ENCODE measurements at places on chromosomes 4 and X.

DNA sequence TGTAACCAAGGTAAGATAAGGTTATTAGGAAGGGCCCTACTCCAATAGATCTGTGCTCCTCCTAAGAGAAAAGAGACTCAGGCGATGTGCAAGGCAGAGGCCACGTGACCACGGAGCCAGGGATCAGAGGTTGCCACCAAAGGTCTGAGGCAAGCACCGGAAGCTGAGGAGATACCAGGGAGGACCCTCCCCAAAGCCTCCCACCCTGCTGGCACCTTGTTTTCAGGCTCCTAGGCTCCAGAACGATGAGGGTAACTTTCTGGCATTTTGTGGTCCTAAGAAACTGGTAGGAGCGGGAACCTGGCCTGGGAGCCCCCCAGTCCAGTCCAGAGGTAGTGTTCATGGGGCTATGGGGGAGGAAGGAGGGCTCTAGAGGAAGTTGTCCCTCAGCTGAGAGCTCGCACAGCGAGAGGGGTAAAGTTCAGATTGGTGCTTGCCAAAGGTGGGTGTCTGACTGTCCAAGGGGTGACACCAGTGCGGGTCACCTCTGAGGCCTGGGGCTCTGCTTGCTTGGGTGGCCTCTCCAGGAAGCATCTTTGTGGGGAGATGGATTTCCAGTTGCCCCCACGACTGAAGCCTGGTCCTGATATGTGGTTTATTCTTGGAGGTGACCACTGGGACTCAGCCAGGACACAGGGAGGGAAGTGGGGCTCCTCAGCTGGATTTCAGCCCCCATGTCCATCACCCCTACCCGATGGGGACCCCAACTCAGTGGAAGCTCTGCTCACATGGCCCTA is 7.5 kb upstream of the LETM1 start:
- no peak for DNase-seq

GRCh38 chr4:156495836-156496235 is 475.8 kb downstream of the PDGFC start:
- no peak for DNase-seq

DNA sequence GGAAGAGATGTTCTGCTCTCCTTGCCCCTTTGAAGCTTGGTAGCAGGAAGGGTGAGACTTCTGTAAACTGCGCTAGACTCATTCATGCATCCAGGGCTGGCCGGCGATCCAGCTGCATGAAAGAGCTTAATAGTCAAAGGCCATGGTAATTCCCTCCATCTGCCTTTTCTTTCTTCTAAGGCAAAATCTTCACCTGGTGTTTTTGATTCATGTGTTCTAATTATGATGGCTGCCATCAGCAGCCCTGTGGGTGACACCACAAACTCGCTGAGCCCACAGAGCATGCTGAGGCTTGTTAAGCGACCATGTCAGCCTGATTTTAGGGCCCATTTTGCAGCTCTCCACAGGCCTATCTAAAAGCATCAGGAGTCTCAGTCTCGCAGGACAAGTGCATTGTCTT is 450.1 kb upstream of the TENM3 start:
- DNase-seq, result no peak

GRCh38 chr4:24104158-24104565 is 214.3 kb upstream of the PPARGC1A start:
- DNase-seq, result no peak

DNA sequence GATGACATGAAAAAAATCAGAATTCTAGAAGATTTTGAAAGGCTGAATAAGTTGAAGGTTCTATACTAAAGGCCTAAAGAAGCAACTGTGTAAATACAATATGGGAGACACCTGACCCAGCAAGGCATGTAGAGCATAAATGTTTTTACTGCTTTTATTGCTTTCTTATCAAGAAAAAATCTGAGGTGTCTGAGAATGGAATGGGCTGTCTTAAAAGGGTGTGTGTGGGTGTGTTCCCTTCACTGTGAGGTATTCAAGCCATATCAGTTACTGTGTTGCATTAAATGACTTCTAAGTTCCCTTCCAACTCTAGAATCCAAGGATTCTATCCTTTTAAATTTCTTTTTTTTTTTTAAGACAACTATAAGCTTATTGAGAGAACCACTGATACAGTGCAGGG is 15.7 kb downstream of the ATP8A1 start:
- DNase-seq, result no peak

DNA sequence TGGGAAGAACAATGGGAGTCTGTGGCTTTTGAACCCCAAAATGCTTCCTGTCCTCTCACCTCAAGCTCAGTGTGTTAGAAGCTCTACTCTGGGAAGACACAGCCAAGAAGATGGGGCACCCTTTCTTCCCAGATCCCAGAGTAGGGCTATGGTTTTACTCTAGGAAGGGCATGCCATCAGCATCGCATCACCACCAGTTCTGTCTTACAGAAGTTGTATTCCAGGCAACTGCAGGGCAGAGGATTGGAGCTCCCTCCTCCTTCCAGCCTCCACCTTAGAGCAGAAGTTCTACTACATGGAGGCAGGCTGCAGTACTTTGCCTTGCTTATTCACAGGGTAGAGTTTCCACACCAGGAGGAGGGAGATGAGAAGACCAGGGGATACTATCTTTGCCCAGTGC is 18.1 kb upstream of the ZFX start:
- DNase-seq, result no peak

GRCh38 chrX:22882543-22882942 is 117.2 kb upstream of the DDX53 start:
- DNase-seq, result no peak

DNA sequence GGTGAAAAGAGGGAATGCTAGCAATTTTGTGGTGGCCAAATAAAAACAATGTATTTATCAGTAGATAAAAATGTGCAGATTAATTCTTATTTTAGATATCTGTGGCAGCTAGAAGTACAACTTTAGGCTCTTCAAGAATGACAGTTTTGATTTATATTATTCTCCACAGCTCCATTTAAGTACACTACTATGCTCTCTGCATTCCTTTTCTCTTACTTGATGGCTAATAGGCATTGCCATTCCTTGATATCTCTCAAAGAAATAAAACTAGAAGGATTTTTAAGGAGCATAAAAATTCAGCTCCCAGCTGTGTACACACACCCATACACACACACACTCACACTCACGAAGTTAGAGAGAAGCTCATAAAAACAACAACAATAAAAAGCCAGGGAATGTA is 59.4 kb upstream of the H2AZ1 start:
- DNase-seq, result no peak

GRCh38 chr4:179597301-179597700 is 2155.1 kb upstream of the AGA start:
- no peak for DNase-seq

DNA sequence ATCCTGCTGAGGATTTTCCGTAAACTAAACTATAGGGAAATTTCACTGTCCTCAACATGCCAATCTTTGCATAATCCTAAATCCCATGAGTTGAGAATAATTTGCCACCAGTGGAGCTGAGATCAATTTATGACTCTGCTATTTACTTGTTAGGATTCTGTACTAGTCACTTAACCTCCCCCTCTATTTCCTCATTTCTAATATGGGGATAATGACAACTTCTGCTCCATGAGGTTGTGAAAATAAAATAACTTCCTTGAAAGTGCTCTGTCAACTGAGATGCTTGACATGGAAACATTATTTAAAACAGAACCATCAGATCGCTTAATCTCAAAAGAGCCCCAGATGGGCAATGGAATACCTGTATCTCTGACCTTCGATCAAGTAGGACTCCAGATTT is 2.6 kb upstream of the FGF16 start:
- DNase-seq, result no peak

GRCh38 chrX:45803383-45803921 is 602.8 kb upstream of the DIPK2B start:
- DNase-seq, result no peak

- no peak for DNase-seq
Measured at GRCh38 chrX:67207912-67208311, 335.9 kb upstream of the AR start.

DNA sequence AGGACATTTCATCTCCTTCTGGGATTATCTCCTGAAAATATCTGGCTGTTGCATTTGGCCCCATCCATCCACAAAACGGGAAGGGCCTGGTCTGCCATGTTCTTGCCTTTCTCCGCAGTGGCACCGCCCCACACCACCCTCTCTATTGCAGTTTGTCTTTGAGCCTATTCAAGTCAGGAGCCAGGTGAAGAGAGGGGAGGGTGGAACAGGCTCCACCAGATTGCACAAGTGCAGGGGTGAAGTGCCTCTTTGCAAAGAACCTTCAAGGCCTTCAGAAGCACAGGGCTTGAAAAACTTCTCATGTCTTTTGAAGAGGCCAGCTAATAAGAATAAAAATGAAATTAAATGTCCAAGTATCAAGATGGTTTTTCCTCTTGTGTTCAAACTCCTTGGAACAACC is 28.7 kb downstream of the RS1 start:
- no peak for DNase-seq

- DNase-seq, result no peak
Measured at GRCh38 chr4:109952612-109953011, 39.9 kb downstream of the EGF start.

DNA sequence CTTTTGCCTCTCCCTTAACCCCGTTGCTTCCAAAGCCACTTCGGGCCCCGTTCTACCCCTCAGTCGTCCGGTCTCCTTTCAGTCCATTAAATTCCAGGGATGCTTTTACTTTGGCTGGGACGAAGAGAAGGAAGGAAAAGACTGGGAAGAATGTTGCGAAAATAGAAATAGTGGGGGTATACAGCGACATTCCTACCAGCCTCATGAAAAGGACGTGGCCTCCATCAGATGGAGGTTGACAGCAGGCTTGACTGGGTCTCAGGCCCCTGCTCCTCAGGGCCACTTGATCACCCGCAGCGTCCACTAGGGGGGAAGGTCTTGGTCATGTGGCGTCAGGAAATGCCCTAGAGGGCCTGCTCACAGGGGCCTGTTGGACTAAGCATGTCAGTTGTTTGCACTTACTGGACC is 657 bp upstream of the ANKRD50 start:
- no peak for DNase-seq

Data from left renal pelvis (tissue), 4 donors.